Cardiac fibroblast (primary cell): ENCODE measurements at places on chromosomes 12 and 14.

DNA sequence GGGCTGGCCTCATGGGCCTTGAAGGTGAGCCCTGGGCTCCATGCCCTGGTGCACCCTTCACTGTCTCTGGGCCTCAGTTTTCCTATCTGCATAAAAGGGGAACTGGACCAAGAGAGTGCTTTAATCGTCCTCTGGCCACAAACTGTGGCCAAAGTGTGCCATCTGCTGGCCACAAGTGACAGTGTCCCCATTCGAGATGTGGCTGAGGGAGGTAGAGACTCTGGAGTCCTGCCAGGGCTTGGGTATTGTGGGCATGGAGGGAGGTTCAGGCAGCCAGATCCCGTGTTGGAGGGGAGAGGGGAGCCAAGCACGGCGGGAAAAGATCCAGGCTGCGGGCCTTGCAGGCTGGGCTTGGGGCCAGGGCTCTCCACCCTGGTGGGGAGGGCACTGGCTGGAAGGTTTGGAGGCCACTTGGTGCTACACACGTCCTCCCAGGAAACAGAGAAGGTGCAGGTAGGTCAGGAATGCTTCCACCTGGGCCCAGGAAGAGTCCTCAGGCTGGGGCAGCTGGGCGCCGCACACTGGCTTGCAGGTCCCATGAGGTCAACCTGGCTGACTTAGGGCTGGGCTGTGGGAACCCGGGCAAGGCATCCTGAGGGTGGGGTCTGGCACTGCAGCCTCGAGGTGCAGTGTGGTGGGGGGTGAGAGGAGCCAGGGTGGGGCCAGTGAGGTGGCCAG is 7.3 kb upstream of the KIF26A start:
- peak; percentile 33 for DNase-seq

DNA sequence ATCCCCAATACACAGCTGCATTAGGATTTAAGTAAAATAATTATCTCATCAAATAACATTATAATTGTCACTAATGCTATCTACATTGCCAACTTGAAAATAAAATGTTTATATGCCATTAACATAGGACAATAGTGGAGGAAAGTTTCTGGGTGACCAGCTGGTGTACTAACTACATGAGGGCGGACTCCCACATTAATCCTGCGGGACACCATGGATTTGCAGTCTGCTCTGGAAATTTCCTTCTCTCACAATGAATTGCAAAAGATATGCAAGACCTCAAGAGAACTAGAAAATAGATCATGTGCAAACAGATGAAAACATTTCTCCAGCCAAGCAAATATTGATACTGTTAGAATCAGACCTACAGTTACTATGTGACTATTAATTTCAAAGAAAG is 390.1 kb downstream of the NAV3 start:
- no peak for DNase-seq

DNA sequence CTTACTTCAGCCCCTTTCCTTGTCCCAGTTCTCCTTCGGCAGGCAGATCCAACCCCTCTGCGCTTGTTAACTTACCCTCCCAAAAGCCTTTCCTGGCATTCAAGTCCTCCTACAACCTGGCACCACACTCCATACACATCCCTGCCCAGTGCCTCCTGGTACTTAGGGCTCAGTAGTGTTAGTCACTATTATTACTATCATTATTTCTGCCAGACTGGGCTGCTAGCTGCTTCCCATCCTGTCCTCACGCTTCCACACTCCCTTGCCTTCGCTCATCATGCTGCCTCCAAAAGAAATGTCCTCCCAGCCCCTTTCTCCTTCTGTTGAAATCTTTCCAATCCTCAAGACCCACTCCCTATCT is 1.6 kb upstream of the HDAC7 start:
- peak; percentile 55 for DNase-seq

DNA sequence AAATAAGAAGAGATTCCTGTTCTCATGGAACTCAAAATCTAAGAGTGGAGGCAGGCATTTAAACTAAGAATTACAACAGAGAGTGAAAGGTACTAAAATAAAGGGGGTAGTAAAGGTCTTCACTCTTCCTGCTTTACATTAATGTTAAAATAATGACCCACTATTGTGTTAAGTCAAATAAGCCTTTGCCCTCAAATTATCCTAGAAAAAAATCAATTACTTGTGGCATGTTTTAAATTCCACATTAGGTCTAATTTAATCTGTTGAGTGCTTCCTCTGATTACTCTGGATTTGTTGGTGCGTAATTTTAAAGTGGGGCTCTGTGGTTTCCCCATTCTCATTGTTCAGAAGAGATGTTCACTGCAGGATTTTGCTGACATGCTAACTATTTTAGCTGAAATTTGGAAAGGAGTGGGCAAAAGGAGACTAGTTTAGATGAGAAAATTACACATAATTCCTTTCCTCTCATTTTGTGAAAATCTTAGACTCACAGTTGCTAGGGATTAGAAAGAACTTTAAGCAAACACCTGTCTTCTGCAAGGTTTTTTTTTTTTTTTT is 35.5 kb downstream of the BTG1 start:
- DNase-seq, result no peak

DNA sequence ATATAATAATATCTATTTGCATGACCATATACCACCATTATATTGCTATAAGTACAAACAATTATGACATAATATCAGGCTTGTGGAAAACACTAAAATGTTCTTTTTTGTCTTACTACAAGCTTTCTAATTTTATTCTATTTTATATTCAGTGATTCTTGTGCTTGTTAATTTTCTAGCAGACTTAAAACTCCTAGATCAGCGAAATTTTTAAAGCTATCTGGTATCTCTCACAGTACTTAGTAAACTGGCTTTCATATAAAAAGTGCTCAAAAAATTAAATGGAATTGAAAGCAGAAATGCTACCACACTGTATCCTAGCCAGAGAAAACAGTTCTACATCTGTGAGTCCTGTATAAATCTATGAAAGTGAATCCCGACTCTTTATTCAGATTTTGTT is 105.3 kb downstream of the PAX9 start:
- DNase-seq, result no peak

GRCh38 chr12:132781938-132782337 is 20.3 kb upstream of the ANKLE2 start:
- DNase-seq, result no peak

GRCh38 chr12:117060929-117061305 is 38.3 kb downstream of the TESC start:
- DNase-seq, result no peak

DNA sequence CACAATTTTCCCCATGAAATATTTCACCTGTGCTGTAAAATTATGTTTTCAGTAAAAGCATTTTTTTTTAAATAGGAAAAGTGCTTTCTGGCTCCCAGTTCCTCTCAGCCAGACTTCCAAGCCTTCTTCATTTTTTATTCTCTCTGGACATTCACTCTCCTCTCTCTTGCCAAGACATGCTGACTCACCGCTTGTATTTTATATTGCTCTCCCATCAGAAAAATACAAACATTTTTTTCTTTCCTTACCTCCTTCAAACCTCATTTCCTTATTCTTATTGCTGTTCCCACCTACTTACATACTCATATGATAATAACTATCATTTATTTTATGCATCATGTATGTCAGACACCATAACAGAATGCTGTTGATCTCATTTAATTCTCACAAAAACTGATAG is 37.7 kb upstream of the ZNF641 start:
- DNase-seq, result peak; percentile 37

DNA sequence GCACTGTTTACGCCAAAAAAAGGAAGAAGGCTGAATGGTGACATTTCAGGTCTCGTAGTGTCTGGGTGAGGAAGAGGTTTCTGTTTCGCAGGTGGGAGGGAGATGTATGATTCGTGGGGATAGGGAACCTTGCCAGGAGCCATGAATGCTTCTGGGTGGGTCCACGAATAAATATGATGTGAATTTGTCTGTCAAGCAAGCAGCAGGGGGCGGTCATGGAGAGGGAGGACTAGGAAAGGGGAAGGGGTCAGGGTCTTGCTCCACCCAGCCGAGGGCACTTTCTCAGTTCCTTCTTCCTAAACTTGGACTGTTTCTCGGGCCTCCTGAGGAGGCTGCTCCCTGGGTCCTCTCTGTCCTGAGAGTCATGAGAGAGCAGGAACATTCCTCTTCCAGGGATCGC is 72.5 kb downstream of the LGMN start:
- no peak for DNase-seq

- no peak for DNase-seq
Observed at GRCh38 chr12:51524386-51524901, 66.6 kb upstream of the SCN8A start.

DNA sequence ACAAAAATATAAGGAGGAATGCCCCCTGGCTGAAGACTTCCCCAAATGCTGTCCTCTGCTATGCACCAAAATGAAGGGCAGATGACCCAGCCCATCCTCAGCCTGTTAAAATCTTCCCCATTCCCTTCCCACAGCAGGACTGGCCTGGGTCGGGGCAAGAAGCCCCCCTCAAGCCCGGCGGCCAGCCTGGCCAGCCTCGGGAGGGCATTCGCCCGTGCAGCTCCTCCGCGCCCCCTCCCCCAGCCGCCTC is 413 bp downstream of the RARG start:
- no peak for DNase-seq

DNA sequence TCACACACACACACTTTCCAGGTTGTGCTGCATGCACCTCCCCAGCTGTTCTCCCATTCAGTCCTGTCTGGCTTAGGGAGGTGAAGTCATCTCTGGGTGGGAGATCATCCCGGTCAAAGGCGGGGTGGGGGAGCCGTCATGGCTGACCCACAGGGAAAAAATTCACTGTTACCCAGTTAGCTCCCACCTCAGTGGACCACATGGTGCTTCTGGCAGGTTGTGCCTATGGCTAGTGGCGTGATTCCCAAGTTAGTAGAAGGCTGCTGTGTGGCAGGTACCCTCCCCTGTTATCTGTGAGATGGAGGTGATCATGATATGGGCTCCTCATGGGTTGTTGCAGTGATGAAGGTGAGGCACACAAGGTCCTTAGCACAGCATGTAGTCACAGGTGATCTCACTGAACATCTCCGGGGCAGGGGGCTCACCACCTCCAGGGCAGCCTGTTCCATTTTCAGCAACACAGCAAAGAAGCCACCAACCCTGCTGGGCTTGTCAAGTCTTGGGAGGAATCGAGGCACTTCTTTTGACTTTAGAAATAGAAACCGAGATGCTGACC is 154.9 kb upstream of the CCND2 start:
- no peak for DNase-seq
